ENCODE measurements at places on chromosomes 11 and 22.

GRCh38 chr22:39596601-39597000, 26.0 kb downstream of the CACNA1I start:
- DNase-seq = no peak

GRCh38 chr11:36376009-36376887, 80.2 kb downstream of the PRR5L start:
- DNase-seq = no peak

DNA sequence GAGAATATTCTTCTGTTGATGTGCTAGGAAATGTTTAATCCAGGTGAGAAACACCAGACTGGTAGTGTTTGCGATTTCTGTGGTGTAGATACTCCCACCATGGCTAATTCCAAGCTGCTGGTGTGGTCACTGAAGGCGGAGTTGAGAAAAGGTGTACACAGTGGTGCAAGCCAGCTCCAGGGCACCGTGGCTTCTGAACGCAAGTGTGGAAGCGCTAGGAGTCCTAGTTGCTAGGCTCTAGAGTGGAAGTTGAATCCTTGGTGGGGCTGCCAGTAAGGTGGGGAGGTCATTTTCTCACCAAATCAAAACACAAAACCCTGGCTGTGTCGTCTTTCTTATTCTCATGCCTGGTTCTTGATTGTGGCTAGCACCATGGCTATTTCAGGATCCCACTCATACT, 61.6 kb downstream of the ZBTB16 start:
- no peak for DNase-seq

DNA sequence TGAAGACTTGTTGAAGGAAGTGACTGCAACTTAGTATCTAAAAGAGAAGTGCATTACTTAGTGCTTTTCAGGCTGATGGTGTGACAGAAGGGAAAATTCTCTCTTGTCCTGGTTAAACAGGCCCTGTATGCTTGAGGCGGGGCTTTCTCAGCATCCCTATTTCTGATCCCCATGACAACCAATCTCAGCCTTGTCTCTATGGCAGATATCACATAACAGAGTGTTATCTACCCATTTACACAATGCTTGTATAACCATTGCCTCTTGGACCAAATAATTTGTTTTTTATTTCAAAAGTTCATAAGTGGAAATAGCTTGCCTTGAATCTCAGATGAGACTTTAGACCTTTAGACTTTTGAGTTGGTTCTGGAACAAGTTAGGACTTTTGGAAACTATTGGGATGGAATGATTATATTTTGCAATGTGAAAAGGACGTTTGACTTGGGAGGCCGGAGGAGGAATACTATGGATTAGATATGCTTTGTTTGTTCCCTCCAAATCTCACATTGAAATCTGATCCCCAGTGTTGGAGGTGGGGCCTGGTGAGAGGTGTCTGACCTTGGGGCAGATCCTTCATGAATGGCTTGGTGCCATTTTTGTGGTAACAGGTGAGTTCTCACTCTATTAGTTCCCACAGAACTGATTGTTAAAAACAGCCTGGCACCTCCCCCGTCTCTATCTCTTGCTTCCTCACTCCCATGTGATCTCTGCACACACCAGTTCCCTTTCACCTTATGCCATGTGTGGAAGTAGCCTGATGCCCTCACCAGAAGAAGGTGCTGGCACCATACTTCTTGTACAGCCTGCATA, 3.1 kb upstream of the GLYAT start:
- DNase-seq = no peak

DNA sequence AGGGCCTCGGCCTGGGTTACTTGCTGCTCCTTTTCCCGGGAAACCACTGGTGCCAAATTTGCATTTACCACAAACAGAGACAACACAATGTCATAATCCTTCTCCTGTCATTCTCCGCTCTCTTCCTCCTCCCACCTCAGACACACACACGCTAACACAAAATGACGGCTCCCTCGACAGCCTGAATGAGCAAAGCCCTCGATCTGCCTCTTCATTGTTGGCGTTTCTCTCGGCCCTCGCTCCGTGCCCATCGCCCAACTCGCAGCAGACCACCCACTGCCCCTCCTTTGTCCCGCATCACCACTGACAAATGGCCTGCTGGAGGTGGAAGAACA, 12.5 kb upstream of the TCF20 start:
- DNase-seq = no peak

DNA sequence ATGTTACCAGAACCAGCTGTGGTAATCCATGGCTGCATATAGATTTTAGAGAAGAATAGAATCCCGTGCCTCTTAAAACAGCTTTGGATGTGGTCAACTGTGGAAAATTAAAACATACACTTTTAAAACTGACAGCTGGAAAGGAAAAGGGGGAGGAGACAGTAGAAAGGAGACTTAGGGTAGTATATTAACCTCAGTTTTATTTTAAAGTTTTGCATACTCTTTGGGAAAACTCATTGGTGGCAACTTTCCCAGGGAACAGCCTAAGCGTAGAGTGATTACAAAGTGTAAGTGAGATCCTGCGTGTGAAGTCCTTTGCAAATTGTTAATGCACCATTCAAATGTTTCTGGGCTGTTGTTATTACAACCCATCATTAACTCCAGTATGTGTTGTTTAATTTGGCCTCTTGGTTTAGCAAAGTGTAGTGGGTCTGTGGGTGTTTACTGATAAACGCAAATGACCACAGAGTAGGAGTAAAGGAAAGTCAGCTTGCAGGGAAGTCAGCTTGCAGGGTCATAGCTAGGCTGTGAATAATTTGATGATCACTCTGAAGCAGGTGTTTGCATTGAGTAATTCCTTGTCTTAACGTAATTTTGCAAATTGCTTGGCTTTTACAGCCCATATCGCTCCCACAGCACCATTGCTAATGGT, 88.0 kb upstream of the DBX1 start:
- DNase-seq = no peak

Data from stimulated activated CD4-positive, alpha-beta T cell treated with anti-CD3 and anti-CD28 coated beads, Interleukin-4, amount 100 ng/mL, for 24 hours (primary cell).